A673 (cell line): ENCODE measurements at places on chromosomes 11 and 22. TPM values are rescaled to one million over a fixed set of nuclear protein-coding genes. Genes with fewer than 3 reads are reported as not detected.

PHRF1 gene
- total RNA-seq: 40.2 and 43.0 TPM in 2 replicates

LTO1 gene
- total RNA-seq: 52.8 and 56.0 TPM in 2 replicates

- no peaks in the 10 kb centered on the region for H3K4me1 ChIP-seq
- no peaks in the 10 kb centered on the region for H3K27me3 ChIP-seq
- no peak overlapping the region for H3K27ac ChIP-seq
- DNase-seq: no peak
- no peak overlapping the region for H3K4me3 ChIP-seq
Measured at GRCh38 chr22:42138122-42138770, 7.6 kb upstream of the CYP2D6 start.

DNA sequence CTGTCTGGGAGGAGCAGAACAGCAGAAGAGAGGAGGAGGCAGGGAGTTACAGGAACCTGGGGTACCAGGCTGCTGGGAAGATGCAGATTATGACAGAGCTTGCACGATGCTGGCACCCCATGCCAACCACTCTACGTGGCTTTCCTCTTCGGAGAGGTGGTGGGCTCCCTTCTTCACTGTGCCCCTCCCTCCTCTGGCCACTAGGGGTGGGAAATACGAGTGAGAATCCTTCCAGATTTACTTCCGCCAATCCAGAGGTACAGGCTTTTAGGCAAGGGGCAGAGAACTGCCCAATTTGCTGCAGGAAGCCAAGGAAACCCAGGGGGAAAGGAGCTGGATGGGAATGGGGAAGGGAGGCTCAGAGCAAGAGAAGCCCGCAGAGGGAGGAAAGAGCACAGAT, 12.3 kb downstream of the HYOU1 start:
- H3K36me3 ChIP-seq: peaks cover 50% of the 10 kb centered on the region
- H3K27ac ChIP-seq: no peak overlapping the region
- H3K4me1 ChIP-seq: no peaks in the 10 kb centered on the region

- no peaks in the 10 kb centered on the region for H3K36me3 ChIP-seq
- no peaks in the 10 kb centered on the region for H3K27me3 ChIP-seq
- peaks cover 12% of the 10 kb centered on the region for H3K4me1 ChIP-seq
Measured at GRCh38 chr11:113016905-113017304, 55.7 kb downstream of the NCAM1 start.

- no peaks in the 10 kb centered on the region for H3K36me3 ChIP-seq
- no peak overlapping the region for H3K27ac ChIP-seq
- DNase-seq: no peak
Measured at GRCh38 chr11:14642873-14643696, 519 bp upstream of the PDE3B start.

DNA sequence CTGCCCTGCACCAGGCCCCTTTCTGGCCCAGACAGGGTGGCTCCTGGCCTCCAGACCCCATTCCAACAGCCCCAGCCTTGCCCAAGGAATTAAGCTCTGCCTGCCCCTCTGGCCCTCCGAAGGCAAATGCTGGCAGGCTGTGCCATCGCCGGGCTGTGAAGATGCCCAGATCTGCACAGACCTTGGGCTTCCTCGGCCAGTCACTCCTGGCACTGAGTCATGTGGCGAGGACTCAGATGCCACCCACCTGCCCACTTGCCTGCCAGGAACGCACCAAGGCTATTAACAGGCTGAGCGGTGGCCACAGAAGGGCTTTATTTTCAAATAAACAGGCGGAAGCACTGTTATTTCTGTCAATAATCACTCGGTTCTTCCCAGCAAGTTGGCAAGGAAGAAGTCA, 50.3 kb upstream of the TTLL12 start:
- no peak overlapping the region for H3K27ac ChIP-seq
- no peaks in the 10 kb centered on the region for H3K36me3 ChIP-seq
- H3K27me3 ChIP-seq: no peaks in the 10 kb centered on the region
- H3K4me1 ChIP-seq: no peaks in the 10 kb centered on the region

- no peaks in the 10 kb centered on the region for H3K27me3 ChIP-seq
- no peak overlapping the region for H3K27ac ChIP-seq
- H3K4me1 ChIP-seq: no peaks in the 10 kb centered on the region
- H3K4me3 ChIP-seq: no peak overlapping the region
- H3K36me3 ChIP-seq: no peaks in the 10 kb centered on the region
Measured at GRCh38 chr11:116200564-116200963, 572.2 kb downstream of the BUD13 start.

DNA sequence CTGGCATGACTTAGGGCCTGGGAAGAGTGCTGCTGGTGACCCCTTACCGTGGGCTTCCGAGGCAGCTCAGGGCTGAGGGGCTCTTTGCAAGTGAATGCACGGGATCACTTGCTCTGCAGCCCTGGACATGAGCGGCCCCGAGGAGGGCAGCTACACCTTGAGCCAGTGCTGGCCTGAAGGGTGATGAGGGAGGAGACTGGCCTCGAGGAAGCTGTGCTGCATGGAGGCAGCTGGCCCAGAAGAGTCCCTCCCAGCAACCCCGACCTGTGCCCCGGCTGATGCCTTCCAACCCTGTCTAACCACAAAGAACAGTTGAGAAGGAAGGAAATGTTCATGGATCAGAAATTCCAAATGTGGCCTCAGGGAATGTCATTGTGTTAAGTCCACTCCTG, 45.2 kb downstream of the TBX1 start:
- no peak for DNase-seq
- H3K4me1 ChIP-seq: peaks cover 15% of the 10 kb centered on the region
- H3K36me3 ChIP-seq: no peaks in the 10 kb centered on the region
- no peak overlapping the region for H3K27ac ChIP-seq
- H3K27me3 ChIP-seq: no peaks in the 10 kb centered on the region
- H3K4me3 ChIP-seq: no peak overlapping the region

DNA sequence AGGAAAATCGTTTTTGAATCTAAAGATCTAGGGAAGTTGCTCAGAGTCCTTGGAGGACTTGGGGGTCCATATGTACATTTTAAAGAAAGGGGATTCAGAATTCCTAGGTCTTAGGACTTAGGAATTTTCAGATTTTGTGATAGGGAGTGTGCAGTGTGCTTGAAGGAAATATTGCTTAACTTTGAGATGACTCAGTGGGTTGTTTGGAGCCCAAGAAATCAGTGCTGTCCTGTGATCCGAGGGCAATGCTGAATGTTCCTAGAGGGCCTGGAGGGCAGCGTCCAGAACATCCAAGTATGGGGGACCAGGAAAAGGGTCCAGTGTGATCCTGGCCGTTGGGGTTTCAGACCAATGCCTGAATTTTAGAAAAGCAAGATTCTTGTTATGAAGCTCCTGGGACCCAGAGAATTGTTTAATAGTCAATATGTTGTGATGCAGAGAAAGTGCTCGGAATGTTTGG, 3.1 kb upstream of the IGF2 start:
- no peak overlapping the region for H3K27ac ChIP-seq
- peaks cover 83% of the 10 kb centered on the region for H3K27me3 ChIP-seq
- H3K4me1 ChIP-seq: no peaks in the 10 kb centered on the region
- no peak overlapping the region for H3K4me3 ChIP-seq
- DNase-seq: no peak

DNA sequence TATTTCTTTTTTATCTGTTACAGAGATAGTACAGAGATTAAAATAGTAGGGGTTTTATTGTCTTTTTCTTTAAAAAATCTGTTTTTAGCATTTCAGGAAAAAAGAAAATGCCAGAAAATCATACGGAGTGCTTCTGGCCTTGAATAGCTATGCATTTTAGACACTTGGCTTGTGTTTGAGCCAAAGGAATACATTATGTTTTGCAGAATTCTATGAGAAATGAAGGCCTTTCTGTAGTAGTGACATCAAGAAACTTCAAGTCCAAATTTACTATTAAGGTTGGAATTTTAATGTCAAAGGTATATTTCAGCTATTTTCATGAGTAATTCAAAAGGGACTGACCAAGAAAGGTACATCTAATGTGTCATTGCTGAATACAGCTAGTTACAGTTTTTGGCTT, 56.3 kb upstream of the DDI1 start:
- H3K4me1 ChIP-seq: no peaks in the 10 kb centered on the region
- DNase-seq: no peak
- no peaks in the 10 kb centered on the region for H3K27me3 ChIP-seq
- H3K27ac ChIP-seq: no peak overlapping the region
- H3K36me3 ChIP-seq: no peaks in the 10 kb centered on the region

GRCh38 chr22:36828815-36829214, 12.0 kb upstream of the PVALB start:
- no peak overlapping the region for H3K4me3 ChIP-seq
- H3K27ac ChIP-seq: no peak overlapping the region
- H3K36me3 ChIP-seq: no peaks in the 10 kb centered on the region
- H3K4me1 ChIP-seq: no peaks in the 10 kb centered on the region
- DNase-seq: no peak

DNA sequence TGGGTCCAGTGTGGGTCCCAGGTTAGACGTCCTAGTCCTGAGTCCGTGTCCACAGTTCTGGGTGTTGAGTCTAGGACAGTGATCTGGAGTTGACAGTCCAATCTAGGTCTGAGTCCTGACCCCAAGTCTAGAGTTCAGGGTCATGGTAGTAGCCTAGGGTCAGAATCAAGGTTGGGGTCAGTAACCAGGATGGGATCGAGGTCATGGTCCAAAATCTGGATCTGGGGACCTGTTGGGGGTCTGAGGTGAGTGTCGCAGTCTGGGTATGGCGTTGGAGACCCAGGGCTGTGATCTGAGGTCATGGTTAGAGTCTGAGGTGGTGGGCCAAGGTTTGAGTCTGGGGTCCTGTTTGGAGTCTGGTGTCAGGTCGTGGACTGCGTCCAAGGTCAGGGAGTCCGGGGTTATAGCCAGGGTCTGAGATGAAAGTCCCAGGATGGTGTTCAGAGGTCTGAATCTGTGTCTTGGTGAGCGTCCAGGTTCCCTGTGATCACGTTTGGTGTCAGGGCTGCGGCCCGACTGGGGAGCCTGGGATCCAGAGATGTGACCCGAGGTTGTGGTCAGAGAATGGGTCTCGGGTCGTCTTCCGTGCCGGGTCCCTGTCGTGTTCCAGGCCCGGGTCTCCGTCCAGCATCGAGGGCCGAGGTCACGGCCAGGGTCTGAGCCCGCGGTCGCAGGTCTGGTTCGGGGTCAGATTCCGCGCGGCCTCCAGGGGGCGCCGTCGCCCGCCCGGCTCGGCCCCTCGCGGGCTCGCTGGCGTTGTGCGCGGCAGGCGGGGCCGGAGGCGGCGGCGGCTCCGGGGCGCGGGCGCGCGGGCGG, 432 bp upstream of the GRK2 start:
- H3K4me1 ChIP-seq: peaks cover 58% of the 10 kb centered on the region
- H3K27me3 ChIP-seq: no peaks in the 10 kb centered on the region
- H3K36me3 ChIP-seq: peaks cover 15% of the 10 kb centered on the region

GRCh38 chr11:134638796-134639430, 226.9 kb upstream of the B3GAT1 start:
- no peaks in the 10 kb centered on the region for H3K4me1 ChIP-seq
- DNase-seq: no peak
- H3K4me3 ChIP-seq: no peak overlapping the region
- no peak overlapping the region for H3K27ac ChIP-seq
- H3K36me3 ChIP-seq: no peaks in the 10 kb centered on the region
